ENCODE measurements at places on chromosomes 3 and 15.
A peak's percentile ranks its signal among the peaks of the same experiment; 100 is the strongest.

GRCh38 chr3:130707902-130708601, 38.6 kb downstream of the PIK3R4 start:
- no peak for DNase-seq

GRCh38 chr3:16841904-16842271, 42.9 kb upstream of the PLCL2 start:
- DNase-seq: no peak

DNA sequence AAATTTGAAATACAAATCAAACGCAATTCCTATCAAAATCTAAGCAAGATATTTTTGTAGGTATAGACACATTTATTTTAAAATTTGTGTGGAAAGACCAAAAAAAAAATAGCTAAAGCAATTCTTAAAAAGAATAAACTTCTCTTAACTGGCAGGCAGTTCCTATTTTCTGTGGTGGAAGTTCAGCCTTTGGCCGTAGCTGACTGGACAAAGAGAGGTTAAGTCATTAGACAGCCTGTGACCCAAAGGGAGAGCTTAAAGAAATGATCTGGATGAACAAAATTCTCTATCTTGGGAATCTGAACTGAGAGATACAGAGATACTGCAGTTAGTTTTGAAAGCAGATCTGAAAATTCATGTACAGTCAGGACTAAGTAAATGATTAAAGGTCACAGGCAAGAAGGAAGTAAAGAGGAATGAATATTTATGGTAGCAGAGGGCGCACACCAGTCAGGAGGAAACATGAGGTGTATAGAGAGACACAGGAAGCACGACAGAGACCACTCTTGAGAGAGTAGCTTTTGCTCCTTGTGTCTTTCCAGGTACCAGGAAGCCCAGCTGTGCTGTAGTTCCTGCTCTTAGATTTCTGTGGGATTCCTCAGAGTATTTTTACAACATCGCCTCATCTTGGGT, 57.5 kb downstream of the TPRG1 start:
- DNase-seq: no peak

- DNase-seq: no peak
These were observed 17.4 kb downstream of the ITGA11 start for GRCh38 chr15:68414591-68414990.

- no peak for DNase-seq
These were observed 869.2 kb downstream of the DIPK2A start for GRCh38 chr3:144840866-144841265.

GRCh38 chr3:128340198-128340903, 126.3 kb downstream of the DNAJB8 start:
- DNase-seq: no peak

DNA sequence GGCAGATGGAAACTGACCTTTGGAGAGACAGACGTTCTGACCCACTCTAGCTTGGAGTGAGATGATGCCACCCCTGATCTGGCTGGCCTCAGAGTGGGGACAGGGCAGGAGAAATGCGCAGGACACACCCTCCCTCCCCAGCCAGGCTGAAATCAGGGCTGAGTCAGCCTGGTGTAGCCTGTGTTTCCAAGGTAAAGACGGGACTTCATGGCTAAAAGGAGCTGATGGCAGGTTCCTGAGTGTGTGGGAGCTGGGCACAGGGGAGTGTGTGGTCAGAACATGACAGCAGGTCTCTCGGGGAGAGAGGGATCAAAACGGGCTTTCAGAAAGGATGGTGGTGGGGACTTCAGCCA, 14.6 kb upstream of the POLG start:
- no peak for DNase-seq

GRCh38 chr3:69588170-69588569, 151.1 kb upstream of the MITF start:
- no peak for DNase-seq

- DNase-seq: peak; percentile 7
These were observed 1250.1 kb downstream of the ZPLD1 start for GRCh38 chr3:103684904-103685303.

- DNase-seq: no peak
These were observed 365.1 kb downstream of the MECOM start for GRCh38 chr3:169298247-169298992.

DNA sequence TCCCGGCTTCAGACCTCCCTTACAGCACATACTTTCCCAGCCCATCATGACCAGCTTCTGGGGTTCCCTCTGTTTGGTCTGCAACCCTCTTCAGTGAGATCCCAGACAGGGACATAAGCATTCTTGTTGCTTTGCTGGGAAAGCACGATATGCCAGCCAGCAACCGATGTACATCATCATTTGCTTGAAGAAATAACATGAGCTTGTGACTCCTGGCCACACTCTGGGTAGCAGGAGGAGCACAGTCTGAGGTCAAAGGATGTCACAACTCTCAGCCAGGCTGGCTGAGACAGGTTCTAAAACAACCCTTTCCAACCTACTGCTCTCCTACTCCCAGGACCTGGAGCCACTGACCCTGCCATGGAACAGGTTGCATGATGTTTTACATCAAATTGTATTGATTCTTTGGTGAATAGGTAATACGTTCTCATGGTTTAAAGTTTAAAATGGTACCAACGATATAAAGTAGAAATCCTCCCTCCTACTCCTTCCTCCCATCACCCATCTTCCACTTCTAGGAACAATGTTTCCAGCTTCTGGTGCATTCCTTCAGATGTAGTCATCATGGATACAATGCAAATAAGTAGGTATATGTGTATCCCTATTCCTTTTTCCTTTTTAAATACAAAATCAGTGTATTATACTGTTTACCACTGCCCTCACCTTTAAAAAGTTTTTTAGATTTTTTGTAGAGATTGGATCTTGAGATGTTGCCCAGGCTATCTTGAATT, 190.3 kb downstream of the OPA1 start:
- DNase-seq: no peak

DNA sequence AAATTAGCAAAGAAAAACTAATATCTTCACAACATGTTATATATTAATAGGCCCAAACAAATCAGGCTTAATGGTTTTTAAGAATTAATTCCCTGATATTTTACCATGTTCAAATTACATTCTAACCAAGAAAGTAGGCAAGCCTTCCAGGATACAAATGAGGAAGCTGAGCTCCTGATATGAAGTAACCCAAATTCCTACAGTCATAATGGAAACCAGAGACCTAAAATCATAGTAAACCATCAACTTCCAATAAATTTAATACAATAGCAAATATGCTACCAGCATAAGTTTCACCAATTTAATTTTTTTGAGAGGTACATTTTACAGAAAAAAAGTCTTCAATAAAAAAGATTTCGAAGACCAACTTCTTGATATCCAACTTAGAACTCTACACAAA, 3.8 kb downstream of the DCBLD2 start:
- DNase-seq: no peak

GRCh38 chr3:47588587-47588986, 9.9 kb upstream of the CSPG5 start:
- no peak for DNase-seq

DNA sequence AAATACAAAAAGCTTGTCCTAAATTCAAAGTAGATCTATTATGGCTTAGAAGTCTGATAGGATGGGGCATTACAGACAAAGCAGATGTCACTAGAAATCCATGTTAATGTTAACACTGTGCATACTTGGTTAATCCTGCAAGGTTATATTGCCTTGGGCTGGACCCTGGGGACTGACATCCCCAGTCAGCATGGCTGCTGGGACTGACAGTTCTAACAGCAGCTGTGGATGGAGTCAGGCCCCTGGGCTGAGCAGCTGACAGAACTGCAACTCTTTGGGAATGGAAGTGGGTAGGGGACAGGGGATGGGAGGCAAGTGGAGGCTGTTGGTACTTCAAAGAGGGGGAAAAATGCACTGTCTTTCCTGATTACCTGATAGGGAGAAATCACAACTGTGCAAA, 7.5 kb downstream of the P2RY1 start:
- DNase-seq: no peak

DNA sequence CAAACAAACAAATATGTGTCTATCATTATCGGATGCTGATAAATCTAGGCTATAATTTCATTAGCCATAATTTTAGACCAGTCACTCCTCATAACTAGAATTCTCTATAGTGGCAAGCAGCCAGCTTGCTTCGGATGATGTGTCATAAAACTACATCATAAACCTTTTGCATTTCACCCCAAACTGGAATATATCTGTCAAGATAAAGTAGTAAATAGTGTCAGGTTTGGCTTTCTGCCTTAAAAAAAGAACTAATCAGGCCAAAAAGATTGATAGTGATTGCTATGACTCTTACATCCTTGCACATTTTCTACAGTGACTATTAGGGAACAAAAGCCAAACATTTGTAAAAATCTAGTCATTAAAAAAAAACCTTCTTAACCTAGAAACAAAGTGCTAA, 51.0 kb downstream of the DPPA2 start:
- DNase-seq: peak; percentile 60

DNA sequence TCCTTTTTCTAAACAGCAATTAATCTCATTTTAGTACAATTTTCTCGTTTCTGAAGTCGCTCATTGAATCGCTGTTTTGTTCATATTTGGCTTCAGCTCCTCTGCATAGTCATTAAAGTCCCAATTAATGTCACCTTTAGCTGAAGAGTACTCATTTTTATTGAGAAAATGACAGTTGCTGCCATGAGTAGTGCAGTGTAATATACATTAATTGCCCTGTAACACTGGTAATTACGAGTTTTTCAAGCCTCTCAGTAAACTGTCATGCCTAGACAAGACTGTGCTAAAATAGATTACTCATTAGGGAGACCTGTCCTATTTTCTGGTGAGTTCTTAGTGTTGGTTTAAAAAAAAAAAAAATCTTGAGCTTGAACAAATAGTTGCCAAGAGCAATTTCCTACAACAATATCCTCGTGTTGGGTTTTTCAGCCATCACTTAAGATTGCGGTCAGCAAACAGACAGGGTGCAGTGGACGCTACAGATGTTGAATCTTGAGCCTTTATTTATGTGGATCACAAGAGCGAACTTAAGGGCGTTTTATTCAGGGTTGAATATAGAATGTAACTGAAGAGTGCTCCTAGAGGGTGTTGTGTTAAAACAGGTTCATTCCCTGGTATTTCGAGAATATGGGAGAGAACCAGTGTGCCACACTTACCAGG, 176.0 kb downstream of the CDIN1 start:
- DNase-seq: no peak

DNA sequence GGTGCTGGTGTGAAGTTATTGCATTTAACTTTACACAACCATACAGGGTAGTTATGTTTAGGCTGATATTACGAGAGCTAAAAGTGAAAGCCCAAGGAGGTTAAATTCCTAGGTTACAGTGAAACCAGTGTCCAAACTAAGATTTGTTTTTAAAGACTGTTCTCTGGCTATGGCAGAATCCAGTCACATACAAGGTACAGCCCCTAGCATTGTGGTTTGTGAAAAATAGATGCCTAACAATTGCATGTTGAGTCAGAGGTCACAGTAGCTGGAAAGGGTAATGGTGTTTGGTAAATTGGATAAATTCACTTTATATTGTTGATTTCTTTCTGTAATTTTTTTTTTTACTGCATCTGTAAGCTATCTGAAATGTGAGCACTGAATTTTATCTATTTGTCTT, 614.6 kb upstream of the TBL1XR1 start:
- DNase-seq: no peak

- DNase-seq: no peak
These were observed 665.5 kb upstream of the NAALADL2 start for GRCh38 chr3:174193604-174194003.

All from right lung (tissue), 10 donors.